Right lung (tissue), 10 donors: ENCODE measurements at places on chromosomes 7 and 10. TPM values are rescaled to one million over a fixed set of nuclear protein-coding genes. Genes with fewer than 3 reads are reported as not detected.

Gene H2BK1
- polyA plus RNA-seq: not detected

Gene STAMBPL1
- polyA plus RNA-seq: 13.0 TPM

Gene MOGAT3
- polyA plus RNA-seq: 0.07 TPM

Gene TPK1
- 4.3 TPM for polyA plus RNA-seq

Gene CCAR1
- 208 TPM for polyA plus RNA-seq

Gene EMX2
- polyA plus RNA-seq: 0.09 TPM

Gene MYL7
- polyA plus RNA-seq: 0.90 TPM

Gene MET
- polyA plus RNA-seq: 36.2 TPM

Gene NPSR1
- polyA plus RNA-seq: not detected

Gene ITGA8
- 64.9 TPM for polyA plus RNA-seq

GRCh38 chr7:140681766-140682165 is 9.0 kb downstream of the ADCK2 start:
- no peak for DNase-seq

- no peak for DNase-seq
Observed at GRCh38 chr10:114920459-114920858, 17.5 kb upstream of the TRUB1 start.

DNA sequence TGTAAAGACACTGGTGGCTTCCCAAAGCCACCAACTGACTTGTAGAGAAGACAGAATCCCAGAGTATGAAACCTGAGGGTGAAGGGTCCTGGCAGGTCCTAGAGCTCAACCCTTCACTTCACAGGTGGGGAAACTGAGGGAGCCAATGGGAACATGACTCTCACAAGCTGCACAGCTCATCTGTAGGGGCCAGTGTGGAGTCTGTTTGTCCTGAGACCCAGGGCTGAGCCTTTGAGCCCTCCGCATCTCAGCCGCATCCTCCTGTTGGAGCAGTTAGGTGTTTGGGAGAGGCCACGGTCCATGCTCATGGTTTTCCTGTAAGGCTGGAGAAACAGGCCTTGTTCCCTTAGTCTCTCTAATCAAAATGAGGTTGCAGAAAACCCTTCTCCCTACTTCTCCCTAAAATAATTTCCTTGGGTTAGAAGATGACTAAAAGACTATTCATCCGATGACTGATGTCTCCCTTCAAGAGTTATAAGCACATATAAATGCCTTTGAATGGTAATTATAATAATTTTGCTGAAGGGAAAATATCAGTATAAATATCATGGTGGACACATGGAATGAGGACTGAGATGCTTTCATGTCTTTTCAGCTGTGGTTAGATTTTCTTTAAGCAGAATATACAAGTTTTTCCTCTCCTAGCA is 10.3 kb downstream of the HTRA1 start:
- no peak for DNase-seq

- DNase-seq: no peak
Observed at GRCh38 chr7:136130511-136131303, 153.5 kb upstream of the MTPN start.

- DNase-seq: peak; percentile 12
Observed at GRCh38 chr10:27223964-27224363, 16.6 kb downstream of the ACBD5 start.

- no peak for DNase-seq
Observed at GRCh38 chr7:114924038-114924712, 2.3 kb downstream of the MDFIC start.

DNA sequence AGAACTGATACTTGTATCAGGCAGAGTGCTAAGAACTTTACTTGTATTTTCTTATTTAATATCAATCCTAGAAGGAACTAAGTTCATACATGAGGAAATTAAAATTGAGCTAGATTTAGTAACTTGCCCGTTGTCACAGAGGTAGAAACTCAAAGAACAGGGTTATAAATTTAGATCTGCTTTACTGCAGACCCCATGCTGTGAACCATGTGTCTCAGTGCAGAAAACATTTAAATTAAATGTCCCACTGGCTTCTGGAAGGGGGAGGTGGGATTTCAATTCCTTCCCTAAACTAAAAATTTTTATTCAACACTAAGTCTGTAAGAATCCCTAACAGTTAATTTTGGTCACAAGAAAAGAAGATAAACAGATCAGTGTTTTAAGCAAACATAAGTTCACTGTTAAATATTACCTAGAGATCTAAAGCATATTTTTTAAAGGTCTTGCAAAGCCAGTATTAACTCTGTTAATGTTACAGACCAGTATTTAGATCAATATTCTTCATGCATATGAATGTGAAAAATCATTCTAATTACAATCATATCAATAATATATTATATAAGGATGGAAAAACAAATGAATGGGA is 23.1 kb downstream of the WASL start:
- DNase-seq: no peak

DNA sequence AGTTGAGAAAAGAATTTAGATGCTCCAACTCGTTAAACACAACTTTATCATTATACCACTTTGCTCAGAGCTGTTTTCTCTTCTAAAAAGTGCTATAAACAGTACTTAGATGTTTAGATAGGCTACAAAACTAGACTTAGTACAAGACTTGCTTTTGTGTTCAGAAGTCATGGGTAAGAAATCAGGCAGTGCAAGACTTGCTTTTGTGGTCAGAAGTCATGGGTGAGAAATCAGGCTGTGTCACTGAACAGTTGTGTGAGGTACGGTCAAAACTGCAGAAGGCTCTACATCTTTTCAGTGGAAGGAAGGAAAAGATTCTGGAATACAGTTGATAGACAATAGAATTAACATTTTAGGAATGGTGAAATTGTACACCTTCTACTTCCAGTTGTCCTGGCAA is 239.7 kb downstream of the DNAJB9 start:
- DNase-seq: no peak

- no peak for DNase-seq
Observed at GRCh38 chr7:42210333-42210732, 26.7 kb downstream of the GLI3 start.

DNA sequence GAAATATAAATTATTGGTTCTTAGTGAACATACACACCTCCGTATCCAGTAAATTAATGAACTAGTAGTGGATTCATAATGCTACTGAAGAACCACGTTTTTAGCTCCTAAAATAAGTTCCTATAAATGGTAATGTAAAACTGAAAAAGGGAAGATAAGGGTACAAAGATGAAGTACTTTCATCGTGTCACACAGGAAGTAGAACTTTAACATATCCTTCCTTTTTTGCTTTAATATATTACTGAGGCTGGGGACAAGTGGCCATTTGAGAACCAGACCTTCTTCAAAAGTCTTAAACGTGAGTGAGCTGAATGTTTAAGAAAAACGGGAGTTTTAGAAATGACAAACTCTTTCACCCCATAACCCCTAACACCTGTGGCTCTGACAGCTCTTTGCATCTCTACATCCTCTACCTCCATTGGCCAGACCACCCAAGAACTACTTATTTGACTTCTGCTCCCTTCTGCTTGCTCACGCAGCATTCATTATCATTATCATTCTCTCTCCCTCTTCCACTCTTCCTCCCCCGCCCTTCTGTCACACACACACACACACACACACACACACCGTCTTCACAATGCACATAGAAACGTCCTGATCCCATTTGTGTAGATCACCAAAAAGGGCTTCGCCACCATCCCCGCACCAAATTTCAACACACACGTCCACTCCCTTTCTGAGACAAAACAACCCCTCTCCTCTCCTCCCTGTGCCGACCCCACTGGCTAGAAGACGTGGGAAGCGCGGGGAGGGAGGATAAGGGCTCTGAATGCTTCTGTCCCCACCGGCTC is 677 bp downstream of the SKAP2 start:
- no peak for DNase-seq

- no peak for DNase-seq
Observed at GRCh38 chr10:79979310-79979975, 30.5 kb upstream of the SFTPD start.

DNA sequence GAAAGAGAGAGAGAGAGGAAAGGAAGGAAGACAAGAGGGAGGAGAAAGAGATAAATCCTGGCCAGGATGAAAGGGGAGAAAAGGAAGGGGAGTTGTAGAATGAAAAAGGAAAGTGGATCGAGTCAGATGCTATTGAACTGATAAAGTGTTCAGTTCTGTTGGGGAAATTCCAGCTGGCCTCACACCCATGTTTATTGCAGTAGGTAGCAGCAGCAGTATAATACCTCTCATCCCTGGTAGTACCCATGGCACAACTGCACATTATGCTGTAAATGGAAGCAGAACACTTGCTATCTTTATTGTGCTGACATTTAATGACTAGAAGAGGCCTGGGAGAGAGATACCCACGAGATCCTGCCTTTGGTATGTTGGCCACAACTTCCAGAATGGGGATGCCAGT is 178.1 kb downstream of the EVX1 start:
- no peak for DNase-seq

- no peak for DNase-seq
Observed at GRCh38 chr10:72466018-72466417, 111.3 kb upstream of the DNAJB12 start.
